ENCODE measurements at places on chromosomes 5 and 9. TPM values are rescaled to one million over a fixed set of nuclear protein-coding genes. Genes with fewer than 3 reads are reported as not detected.

OR1L1 gene
- total RNA-seq, result not detected

APC gene
- 32.4 TPM for total RNA-seq

SPACA9 gene
- 3.1 TPM for total RNA-seq

IRGM gene
- total RNA-seq, result not detected

ST8SIA4 gene
- 0.28 TPM for total RNA-seq

PRLR gene
- total RNA-seq, result 0.18 TPM

Data from smooth muscle cell of bladder (primary cell).